ENCODE measurements at places on chromosomes 2 and 18.

- no peak for DNase-seq
These were observed 74.2 kb upstream of the GALNT3 start for GRCh38 chr2:165868211-165868610.

- no peak for DNase-seq
These were observed 268.2 kb downstream of the RPIA start for GRCh38 chr2:88959480-88960204.

- no peak for DNase-seq
These were observed 276.1 kb upstream of the PKDCC start for GRCh38 chr2:41771710-41772109.

- peak; percentile 60 for DNase-seq
These were observed 37.9 kb upstream of the GPC1 start for GRCh38 chr2:240397542-240397916.

DNA sequence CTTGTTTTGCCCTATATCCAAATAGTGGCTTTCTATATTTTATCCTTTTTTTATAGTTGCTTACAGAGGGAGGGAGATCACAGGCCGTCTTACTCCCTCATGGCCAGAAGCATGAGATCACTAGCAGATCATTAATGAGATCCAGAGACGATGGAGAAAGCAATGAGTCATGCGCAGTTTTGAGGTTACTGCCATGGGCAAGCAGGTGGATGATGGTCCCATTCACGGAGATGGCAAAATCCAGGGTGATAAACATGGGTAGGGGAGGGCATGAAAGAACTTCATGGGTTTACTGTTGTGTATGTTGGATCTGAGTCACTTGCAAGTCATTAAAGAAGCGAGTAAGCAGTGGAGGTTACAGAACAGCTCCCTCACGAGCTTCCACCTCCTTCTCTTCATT lies 60.4 kb downstream of the C18orf63 start:
- DNase-seq: no peak

- DNase-seq: no peak
These were observed 27.4 kb downstream of the USP34 start for GRCh38 chr2:61443342-61444041.

DNA sequence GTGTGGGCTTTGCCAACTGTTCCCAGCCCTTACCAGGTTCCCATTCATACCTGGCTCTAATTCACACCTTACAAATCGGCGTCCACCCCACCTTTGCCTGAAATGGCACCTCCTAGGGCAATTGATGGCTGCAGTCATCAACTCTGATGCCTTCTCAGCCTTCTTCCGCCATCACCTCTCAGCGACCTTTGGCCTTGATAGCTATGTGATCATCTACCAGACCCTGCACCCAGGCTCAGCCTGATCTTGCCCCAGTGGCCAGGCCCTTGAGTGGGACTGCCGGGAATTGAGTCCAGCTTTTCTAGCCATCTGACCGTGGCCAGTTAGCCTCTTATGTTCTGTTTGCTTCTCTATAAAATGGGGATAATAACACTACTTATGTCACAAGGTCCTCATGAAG lies 32.5 kb downstream of the PSD4 start:
- DNase-seq: no peak

GRCh38 chr2:231900972-231901371 lies 25.2 kb downstream of the NPPC start:
- no peak for DNase-seq

GRCh38 chr2:168475636-168476035 lies 19.6 kb downstream of the CERS6 start:
- DNase-seq: no peak

DNA sequence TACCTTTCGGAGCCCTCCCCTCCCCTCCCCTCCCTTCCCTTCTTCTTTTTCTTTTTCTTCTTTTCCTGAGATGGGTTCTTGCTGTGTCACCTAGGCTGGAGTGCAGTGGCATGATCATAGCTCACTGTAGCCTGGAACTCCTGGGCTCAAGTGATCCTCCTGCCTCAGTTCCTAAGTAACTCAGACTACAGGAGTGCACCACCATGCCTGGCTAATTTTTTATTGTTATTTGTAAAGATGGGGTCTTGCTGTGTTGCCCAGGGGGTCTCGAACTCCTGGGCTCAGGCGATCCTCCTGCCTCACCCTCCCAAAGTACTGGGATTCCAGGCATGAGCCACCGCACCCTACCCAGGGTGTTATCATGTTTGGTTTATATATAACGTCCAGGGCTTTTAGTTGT lies 66.7 kb downstream of the ASB1 start:
- DNase-seq: no peak

DNA sequence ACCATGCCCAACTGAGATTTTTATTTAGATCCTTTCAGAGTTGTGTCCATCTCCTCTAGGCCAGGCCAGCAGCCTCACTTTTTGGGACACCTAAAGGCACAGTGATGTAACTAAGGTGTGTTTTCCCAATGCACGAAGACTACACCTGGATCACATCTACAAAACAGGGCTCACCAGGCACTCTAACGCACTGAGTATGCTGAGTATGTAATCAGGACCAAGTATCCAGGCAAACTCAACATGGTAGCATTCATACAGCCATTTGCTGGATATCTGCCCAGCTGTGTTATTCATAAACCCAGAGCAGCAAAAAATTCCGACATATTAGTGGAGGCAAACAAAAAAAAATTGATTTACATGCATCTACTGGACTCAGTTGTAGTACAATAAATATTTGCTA lies 33.8 kb downstream of the LPIN2 start:
- DNase-seq: no peak

DNA sequence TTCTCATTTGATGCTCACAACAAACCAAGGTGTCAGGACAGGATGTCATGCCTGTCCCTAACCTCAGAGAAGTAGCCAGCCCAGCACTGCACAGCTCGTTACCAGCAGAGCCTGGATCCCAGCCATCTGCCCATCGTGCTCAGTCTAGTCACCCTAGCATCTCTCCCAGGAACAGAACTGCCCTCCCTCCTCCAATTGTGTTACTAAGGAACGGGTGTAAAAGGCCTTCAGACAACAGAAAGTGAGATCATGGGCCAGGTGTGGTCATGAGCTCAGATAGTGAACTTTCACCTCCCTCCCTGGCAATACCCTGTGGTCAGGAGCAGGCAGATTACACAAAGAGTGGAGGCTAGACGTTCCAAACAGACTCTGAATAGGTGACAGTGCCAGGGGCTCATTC lies 111.8 kb upstream of the PPP1CB start:
- no peak for DNase-seq

DNA sequence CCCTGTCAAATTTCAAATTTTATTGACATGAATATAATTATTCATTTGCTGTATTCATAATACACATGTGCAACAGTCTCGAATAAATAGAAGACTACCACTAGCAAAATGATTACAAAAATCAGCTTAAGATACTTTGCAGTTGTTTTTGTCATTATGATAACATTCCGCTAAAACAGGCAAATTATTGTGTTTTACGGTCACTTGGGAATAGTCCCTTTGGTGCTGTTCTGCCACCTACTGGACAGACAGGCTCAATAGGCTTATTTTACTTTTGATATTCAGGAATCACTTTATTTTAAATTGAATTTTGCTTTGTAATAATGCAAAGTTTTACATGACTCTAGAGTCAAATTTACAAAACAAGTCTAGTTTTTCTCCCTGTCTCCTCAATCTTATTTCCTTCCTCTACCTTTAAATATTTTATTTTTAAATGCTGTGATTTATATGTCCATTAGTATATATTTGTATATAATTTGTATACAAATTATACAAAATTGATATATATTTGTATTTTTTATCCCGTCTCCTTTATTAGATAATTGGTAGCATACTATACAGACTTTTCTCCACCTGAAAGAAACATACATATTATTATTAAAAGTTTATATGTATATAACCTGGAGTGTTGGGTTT lies 456.3 kb downstream of the DLGAP1 start:
- DNase-seq: no peak

DNA sequence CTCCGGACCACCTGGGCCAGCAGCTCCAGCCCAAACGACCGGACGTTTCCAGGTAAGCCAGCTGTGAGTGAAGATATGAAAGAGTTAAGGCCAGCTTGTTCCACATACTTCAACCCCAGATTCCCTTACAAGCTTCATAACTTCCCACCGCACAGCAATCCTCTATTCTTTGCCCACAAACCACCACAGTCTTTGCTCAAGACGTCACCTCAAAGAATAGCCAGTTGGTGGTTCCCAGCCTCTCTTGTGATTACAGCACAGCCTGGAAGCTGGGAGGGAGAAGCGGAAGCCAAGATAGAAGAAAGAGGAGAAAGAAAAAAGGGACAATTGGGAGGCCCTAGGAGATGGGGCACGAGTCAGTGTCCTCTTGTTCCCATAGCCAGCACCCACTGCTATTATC lies 70.6 kb downstream of the NRP2 start:
- no peak for DNase-seq

DNA sequence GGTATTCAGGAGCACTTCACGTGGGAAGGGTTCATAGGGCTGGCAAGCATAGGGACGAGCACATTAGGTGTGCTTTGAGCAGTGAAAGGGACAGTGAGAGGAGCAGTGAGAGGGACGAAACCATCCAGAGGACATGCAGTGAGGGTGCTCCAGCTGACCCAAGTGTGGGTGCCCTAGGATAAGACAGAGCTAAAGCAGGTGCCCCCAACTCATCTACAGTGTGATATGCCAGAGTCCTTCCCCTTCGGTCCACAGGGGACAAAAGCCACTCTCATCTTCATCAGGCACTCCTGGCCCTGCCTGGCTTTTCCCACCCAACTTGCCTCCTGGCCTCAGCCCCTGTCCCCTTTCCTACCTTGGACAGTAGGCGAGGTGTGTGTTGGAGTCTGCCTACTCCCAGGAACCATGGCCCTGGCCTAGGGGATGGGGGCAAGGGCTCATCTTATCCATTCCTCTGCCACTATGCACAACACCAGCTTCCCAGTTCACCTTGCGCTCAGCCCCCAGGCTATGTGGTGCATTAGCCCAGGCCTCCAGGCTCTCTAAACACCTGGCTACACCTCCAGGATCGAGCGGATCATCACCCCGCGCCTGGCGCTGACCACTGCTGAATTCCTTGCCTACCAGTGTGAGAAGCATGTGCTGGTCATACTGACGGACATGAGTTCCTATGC lies 16.1 kb upstream of the ANKRD53 start:
- peak; percentile 34 for DNase-seq

DNA sequence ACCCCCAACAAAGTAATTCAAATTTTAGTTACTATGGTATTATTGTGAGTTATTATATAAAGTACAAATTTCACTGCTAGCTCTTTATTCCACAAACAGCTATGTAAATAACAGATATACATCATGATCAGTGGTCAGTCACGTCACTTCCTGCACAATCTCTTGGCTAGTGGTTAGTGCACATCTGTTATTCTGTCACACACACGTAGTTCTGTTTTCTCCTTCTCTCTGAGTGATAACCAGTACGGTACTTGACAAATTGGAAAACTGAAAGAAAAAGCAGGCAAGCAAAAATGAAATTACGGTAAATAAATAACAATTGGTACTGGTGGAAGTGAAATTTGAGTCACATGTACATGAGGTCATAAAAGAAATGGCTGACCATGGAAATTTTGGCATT lies 728.7 kb downstream of the CCDC85A start:
- no peak for DNase-seq

DNA sequence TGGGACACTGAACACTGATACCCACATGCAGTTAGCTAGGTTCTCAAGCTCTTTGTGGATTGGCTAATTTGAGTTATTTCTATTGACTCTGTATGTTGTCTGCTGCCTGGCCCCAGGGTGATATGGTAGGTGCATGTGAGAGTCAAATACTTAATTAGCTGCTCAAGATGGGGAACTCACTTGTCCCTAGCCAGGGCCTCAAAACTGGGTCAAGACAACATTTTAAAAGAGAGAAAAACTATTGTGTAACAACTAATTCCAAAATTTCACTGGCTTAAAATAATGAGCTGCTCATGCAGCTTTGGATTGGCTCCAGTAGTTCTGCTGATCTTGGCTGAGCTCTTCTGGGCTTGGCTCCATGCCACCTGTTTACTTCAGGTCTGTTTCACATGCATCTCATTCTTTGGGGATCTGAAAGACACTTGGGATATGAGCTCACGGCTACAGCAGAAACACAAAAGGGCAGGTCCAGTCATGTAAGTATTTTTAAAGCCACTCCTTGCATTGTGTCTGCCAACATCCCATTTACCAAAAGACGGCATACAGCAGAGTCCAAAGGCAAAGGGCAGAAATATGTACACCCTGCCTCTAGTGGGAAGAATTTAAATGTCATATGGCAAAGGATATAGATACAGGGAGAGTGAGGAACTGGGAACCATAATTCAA lies 716.8 kb downstream of the SUCLG1 start:
- peak; percentile 76 for DNase-seq

DNA sequence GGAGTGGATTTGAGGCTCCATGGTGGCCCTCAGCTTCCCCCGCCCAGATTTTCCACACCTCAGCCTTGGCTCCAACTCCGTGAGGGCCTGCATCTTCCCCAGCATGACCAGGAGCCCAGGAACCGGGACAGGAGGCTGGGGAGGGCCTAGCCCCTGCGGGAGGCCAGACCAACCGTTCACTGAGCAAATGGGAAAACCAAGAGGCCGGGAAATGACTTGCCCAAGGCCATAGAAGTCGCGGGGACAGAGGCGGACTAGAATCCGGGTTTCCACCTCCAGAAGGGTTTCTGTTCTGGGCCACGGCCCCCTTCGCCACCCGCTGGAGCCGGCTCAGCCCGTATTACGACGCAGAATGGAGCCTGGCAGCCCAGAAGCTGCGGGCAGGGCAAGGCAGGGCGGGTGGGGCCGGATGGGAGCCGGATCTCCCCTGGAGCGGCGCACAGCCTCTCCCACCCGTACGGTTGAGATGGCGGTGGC lies 7.9 kb upstream of the CRYBA2 start:
- no peak for DNase-seq

- no peak for DNase-seq
These were observed 122.0 kb downstream of the COPS8 start for GRCh38 chr2:237207646-237208045.

DNA sequence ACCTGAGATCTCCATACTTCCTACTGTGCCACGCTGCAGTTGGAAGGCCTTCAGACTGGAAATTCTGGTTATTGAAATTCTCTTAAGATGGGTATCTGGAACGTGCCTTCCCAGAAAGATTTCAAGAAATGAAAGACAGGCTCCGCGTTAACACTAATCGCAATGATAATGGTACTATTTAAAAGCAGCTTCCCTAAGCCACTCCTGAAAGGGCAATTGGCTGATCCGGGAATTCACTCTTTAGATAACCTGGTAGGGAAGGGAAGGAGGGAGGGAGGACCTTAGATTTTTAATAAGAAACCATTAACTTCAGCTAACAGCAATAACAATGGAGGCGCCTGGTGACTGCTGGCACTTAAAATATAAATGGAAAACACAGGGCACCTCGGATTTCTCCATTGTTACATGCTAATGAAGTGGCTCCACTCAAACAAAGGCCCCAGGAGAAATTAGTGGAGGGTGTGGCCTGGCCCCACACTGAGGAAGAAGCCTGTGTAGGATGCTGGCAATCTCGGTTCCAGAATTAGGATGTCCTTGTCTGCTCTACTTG lies 22.5 kb upstream of the MTA3 start:
- no peak for DNase-seq

DNA sequence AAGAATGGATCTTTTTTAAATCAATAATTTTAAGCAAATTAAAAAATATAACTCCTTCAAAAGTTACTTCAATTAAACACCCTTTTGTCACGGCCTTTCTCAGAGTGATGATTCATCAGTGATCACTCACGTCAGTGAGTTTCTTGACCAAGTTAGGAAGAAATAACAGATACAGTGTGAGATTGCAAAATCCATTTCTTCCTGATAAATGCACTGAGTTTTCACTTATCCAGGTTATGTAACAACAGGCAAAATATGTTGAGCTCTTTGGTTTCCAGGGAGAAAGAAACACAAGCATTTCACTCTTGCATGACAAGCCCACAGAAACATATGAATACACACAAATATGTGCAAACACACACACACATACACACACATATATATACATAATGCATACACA lies 195.9 kb upstream of the CYRIA start:
- DNase-seq: no peak

GRCh38 chr2:3233877-3234276 lies 143.7 kb downstream of the EIPR1 start:
- no peak for DNase-seq

All from sciatic nerve (tissue), 2 donors.